Stimulated activated CD8-positive, alpha-beta memory T cell treated with anti-CD3 and anti-CD28 coated beads, Interleukin-12 subunit alpha, Interleukin-12 subunit beta, amount 100 ng/mL, for 1 hour (primary cell): ENCODE measurements at places on chromosomes 12 and 14.

GRCh38 chr12:13183620-13184019 lies 12.9 kb upstream of the EMP1 start:
- DNase-seq = no peak

- no peak for DNase-seq
These were observed 56.4 kb upstream of the GRIP1 start for GRCh38 chr12:66735275-66735674.

DNA sequence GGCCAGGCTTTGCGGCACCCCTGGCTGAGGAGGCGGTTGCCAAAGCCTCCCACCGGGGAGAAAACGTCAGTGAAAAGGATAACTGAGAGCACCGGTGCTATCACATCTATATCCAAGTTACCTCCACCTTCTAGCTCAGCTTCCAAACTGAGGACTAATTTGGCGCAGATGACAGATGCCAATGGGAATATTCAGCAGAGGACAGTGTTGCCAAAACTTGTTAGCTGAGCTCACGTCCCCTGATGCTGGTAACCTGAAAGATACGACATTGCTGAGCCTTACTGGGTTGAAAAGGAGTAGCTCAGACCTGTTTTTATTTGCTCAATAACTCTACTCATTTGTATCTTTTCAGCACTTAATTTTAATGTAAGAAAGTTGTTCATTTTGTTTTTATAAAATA lies 9.9 kb downstream of the DYRK2 start:
- no peak for DNase-seq

DNA sequence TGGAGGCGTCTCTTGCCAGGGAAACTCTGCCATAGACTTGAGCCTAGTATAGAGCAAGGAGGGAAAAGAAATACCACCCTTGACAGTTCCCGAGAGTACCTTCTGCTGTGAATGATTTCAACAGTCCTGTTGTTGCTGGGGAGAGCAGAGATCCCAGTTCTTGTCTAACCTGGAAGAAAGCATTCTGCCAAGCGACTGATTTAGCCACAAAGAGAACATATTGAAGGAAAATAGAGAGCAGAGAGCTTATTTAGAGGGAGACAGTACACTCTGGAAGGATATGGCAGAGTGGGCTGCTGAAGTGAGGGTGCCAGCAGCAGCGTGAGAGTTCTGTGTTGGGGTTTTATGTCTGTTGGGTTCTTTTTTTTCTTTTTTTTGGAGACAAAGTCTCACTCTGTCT lies 966.9 kb upstream of the TMEM132C start:
- DNase-seq = no peak

GRCh38 chr12:43425361-43425760 lies 126.6 kb downstream of the ADAMTS20 start:
- DNase-seq = no peak

DNA sequence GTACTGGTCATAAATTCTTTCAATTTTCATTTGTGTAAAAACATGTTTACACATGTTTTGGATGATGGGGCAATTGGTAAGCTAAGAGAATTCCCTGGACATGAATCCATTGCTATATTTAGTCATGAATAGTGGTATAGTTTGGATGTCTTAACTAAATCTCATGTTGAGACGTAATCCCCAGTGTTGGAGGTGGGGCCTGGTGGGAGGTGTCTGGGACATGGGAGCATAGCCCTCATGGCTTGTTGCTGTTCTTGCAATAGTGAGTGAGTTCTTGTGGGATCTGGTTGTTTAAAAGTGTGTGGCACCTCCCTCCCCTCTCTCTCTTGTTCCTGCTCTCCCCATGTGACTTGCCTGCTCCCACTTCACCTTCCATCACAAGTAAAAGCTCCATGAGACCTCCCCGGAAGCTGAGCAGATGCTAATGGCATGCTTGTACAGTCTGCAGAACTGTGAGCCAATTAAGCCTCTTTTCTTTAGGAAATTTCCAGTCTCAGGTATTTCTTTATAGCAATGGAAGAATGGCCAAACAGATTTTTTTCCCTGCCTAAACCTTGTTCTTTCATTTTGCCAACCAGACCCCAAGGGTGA lies 33.6 kb downstream of the CTSG start:
- DNase-seq = no peak

- DNase-seq = no peak
These were observed 31.4 kb upstream of the AMN start for GRCh38 chr14:102891111-102891510.

GRCh38 chr12:79020106-79020505 lies 155.5 kb downstream of the SYT1 start:
- DNase-seq = no peak
